ENCODE measurements at places on chromosomes 16 and 17. TPM values are rescaled to one million over a fixed set of nuclear protein-coding genes. Genes with fewer than 3 reads are reported as not detected.

- H3K4me3 ChIP-seq: no peak overlapping the region
- H3K27me3 ChIP-seq: peaks cover 4% of the 10 kb centered on the region
- H3K4me1 ChIP-seq: peaks cover 10% of the 10 kb centered on the region
- peaks cover 14% of the 10 kb centered on the region for H3K36me3 ChIP-seq
- no peak overlapping the region for H3K27ac ChIP-seq
- no peak for DNase-seq
These were observed 3.4 kb downstream of the RAPGEFL1 start for GRCh38 chr17:40180694-40181093.

ZFPM1 gene
- total RNA-seq: 6.7 TPM

- DNase-seq: no peak
- peaks cover 4% of the 10 kb centered on the region for H3K27me3 ChIP-seq
- H3K4me3 ChIP-seq: no peak overlapping the region
- no peaks in the 10 kb centered on the region for H3K36me3 ChIP-seq
- H3K27ac ChIP-seq: no peak overlapping the region
These were observed 435.5 kb downstream of the KCNJ2 start for GRCh38 chr17:70604854-70605253.

DNA sequence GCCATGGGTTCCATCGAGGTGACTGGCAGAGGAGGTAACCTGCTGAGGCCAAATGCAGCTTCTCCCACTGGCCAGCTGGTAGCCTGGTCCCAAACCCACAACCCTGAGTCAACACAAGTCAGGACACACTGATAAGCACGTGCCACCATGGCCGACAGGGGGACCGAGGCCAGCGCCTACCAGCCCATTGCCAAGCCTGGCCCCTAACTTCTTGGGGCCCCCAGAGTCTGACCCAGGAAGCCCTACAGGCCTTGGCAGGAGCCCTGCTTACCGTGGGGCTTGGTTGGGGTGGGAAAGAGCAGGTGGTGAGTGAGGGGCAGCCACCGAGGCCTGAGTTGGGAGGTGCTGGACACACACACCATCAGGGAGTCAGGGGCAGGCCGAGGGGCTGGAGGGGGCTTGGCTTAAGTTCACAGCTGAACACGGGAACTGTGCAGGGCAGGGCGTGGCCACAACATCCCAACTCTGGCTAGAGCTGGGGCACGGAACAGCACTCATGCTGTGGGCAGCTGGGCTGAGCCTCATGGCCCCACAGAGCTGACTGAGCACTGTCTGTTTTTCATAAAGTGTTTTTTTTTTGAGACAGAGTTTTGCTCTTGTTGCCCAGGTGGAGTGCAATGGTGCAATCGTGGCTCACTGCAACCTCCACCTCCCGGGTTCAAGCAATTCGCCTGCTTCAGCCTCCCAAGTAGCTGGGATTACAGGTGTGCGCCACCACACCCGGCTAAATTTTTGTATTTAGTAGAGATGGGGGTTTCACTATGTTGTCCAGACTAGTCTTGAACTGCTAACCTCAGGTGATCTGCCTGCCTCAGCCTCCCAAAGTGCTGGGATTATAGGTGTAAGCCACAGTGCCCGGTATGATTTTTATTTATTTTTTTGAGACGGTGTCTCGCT is 5.5 kb downstream of the MRPL28 start:
- peaks cover 5% of the 10 kb centered on the region for H3K27me3 ChIP-seq
- H3K36me3 ChIP-seq: peaks cover 1% of the 10 kb centered on the region
- no peak for DNase-seq
- peaks cover 8% of the 10 kb centered on the region for H3K4me1 ChIP-seq
- H3K4me3 ChIP-seq: no peak overlapping the region
